ENCODE measurements at places on chromosomes 4 and X.
A peak's percentile ranks its signal among the peaks of the same experiment; 100 is the strongest.

DNA sequence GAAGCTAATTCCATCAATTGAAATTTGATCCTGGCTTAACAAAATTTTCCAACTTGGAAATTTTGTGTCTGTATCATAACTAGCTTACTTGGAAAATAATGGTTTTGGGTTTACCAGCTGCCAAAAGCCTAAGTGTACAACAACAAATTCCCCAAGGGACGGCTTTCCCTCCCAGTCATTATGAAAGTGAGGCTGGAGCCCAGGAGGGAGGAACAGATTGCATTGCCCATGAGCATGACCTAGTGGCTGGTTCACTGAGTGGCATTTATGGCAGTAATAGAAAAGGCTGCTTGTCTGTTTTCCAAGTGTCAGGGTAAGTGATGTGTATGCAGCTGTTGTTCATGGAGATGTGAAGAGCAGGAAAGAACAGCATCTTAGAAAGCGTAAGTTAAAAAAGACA is 70.8 kb upstream of the HHIP start:
- no peak for DNase-seq

- DNase-seq = no peak
Measured at GRCh38 chr4:108590776-108591175, 29.6 kb upstream of the RPL34 start.

GRCh38 chr4:31908261-31908660 is 1188.1 kb downstream of the PCDH7 start:
- no peak for DNase-seq

DNA sequence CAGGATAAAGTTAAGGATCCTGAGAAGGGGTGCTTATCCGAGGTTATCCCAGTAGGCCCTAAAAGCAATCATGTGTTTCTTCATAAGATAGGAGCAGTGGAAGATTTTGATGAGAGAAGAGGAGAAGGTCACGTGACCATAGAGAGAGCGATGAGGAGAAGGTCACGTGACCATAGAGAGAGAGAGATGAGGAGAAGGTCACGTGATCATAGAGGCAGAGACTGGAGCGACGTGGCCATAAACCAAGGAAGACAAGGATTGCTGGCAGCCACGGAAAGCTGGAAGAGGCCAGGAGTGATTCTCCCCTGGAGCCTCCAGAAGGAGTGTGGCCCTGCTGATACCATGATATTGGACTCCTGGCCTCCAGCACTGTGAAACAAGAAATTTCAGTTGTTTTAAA is 38.4 kb upstream of the ZNF518B start:
- no peak for DNase-seq

DNA sequence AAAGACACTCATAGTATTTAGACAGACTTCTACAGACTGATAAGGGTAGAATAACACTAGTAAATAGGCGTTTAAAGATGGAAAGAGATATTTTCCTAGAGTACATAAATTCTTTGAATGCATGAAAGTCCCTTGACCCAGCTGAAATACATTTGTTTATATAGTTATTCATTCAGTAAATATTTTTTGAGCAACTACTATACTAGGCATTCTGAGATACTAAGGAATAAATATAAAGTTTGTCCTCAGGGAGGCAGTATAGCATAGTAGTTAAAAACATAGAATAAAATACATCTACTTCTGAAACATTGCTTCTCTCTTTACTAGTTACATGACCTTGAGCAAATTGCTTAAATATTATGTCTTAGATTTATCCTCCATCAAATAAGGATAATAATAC is 27.4 kb downstream of the HMGN5 start:
- no peak for DNase-seq

GRCh38 chr4:53019485-53020382 is 157.6 kb downstream of the RASL11B start:
- no peak for DNase-seq

GRCh38 chr4:153137159-153137558 is 67.1 kb upstream of the TRIM2 start:
- no peak for DNase-seq

GRCh38 chr4:2795893-2796848 is 3.3 kb downstream of the SH3BP2 start:
- DNase-seq = peak; percentile 1

DNA sequence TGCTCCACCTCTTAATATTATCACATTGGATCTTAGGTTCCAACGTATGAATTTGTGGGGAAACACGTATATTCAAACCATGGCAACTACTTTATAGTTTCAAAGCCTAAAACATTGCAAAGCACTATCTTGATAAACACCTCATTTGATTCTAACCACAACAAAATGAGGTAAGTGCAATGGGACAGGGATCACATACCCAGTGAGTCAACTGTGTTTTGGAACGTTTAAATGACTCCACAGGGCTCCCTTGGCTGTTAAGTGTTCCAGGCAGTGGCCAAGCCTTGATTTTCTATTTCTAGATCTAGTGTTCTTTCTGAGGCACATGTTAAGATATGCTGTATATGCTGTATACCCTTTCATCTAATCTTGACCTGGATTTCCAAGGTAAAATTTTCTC is 54.5 kb upstream of the C1QTNF7 start:
- no peak for DNase-seq

- DNase-seq = no peak
Measured at GRCh38 chr4:166293556-166293955, 420.5 kb downstream of the TLL1 start.

GRCh38 chrX:110276778-110277177 is 41.1 kb downstream of the AMMECR1 start:
- DNase-seq = no peak

- DNase-seq = peak; percentile 68
Measured at GRCh38 chrX:72100824-72101351, 30.8 kb downstream of the RTL5 start.

DNA sequence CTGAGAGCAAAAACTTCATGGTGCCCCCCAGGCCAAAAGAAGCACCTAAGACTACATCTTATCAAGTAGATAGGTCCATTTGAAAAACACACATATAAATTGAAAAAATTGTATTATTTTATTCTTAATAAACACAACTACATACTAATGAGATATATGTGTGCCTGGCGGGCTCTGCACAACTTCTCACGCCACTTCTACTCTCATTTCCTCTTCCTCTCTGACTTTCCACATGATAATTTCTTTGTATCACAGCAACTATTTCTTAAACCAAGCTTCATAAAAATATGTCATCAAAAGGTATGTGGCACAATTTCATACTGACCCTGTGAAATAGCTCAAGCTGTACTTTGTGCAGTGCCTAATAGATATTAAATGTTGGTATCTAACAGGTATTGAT is 10.7 kb upstream of the NPY2R start:
- DNase-seq = no peak

- DNase-seq = no peak
Measured at GRCh38 chr4:147863808-147864472, 132.1 kb downstream of the ARHGAP10 start.

- DNase-seq = no peak
Measured at GRCh38 chr4:102734591-102735385, 26.0 kb downstream of the MANBA start.

DNA sequence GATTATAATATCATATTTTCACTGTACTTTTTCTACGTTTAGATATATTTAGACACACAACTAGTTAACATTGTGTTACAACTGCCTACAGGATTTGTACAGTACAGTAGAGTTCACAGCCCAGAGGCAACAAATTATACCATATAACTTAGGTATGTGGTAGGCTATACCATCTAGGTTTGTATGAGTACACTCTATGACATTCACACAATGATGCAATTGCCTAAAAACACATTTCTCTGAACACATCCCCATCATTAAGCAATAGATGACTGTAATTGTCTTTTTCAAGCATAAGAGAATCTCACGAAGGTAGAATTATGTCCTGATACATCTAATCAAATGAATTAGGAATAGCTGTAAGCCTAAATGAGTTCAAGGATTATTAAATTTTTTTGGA is 12.3 kb upstream of the TIGD2 start:
- no peak for DNase-seq

DNA sequence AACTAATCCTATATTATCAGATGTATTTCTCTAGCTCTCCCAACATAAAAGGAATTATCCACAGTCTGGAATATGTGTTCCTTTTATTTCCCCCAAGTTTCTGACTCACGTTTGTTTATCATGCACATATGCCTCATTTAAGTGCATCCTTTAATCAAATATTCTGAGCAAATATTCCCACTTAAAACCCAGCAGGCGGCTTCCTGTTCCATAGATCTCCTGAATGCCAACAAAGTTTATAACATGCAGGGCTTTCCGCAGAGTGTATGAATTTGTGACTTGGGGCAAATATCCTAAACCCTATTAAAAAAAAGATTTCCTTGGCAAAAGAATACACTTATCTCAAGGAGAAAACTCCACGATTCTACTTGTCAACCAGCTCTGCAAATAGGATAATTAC is 16.9 kb downstream of the GLRA2 start:
- DNase-seq = no peak

GRCh38 chr4:89482251-89482650 is 174.7 kb upstream of the GPRIN3 start:
- DNase-seq = no peak

DNA sequence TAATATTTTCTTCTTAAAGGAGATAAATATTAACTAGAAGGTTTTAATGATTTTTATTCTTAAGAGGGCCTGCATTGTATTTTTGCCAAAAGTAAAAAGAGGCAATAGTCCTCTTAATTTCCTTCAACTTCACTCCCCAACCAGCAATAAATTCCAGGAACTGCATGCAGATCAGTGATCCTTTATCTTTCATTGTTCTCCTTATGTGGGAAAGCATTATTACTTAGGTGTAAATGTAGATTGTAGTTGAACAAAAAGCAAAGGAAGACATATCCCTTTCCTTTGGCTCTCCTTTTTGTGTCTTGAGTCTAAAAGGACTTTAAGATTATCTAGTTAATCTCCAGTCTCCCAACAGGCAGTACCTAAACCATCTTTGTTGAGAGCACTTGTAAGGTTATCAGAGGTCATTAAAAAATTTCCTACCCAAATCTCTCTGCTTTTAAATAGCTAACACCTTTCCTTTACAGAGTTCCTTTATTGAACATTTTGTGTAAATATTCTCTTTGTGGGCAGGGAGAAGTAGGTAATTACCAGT is 55.3 kb downstream of the RAPGEF2 start:
- no peak for DNase-seq

- DNase-seq = no peak
Measured at GRCh38 chrX:21427086-21427485, 52.9 kb downstream of the CNKSR2 start.

GRCh38 chrX:39337451-39337850 is 536.2 kb downstream of the MID1IP1 start:
- DNase-seq = no peak

DNA sequence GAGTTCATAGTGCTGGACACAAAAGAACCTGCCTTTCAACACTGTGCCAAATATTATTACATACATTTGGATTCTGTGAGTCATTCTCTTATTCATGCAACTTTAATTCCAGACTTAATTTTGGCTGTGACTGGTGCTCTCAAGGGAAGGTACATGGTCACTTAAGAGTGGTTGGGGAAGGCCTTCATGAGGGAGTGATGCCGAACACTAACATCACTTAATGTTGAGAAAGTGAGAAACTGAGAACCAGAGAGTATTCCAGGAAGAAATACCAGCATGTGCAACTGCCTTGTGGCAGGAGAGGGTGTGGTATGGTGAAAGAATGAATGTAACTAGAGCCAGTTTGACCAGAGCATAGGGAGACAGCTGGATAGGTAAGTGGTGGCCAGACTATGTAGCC is 41.5 kb upstream of the FHDC1 start:
- no peak for DNase-seq

- no peak for DNase-seq
Measured at GRCh38 chrX:123859409-123859845, 426 bp upstream of the XIAP start.

DNA sequence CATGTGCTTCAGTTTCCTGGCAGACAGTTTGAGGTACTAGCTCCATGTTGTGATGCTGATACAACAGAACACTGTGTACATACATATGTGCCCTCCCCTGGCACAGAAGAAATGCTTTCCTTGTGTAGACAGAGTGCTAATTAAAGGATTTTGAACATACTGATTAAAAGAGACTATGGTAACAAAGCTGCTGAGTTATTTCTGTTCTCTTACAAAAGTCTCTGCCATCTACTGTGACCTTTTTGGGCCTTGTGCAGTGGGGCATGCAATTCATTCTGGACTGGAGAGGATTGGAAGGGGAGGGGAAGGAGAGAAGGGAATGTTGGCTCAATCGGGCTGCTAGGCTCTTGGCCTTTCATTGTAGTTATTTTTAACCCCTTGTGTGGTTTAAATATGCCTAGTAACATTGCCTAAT is 6.0 kb downstream of the PDLIM5 start:
- no peak for DNase-seq

DNA sequence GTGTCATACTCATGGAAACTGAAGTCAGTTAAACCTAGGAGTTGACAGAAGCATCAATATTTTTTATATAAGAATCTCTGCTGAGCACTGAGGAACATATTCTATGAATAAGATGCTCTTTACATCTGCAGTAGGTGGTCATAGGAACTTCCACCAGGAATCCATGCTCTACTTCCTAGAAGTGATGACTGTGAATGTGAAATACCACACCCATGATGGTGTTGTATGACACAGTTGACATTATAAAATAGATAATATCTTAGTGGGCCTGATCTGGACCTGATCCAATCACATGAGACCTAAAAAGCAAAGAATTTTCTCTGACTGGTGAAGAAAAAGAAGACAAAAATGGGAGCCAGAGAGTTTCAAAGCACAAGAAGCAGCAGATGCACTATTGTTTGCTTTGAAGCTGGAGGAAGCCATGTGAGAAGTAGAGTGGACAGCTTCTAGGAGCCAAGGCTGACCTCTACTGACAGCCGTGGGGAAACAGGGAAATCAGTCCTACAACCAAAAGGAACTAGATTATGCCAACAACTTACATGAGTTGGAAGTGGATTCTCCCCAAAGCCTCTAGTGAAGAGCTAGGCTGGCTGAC is 68.6 kb upstream of the HS3ST1 start:
- DNase-seq = no peak

DNA sequence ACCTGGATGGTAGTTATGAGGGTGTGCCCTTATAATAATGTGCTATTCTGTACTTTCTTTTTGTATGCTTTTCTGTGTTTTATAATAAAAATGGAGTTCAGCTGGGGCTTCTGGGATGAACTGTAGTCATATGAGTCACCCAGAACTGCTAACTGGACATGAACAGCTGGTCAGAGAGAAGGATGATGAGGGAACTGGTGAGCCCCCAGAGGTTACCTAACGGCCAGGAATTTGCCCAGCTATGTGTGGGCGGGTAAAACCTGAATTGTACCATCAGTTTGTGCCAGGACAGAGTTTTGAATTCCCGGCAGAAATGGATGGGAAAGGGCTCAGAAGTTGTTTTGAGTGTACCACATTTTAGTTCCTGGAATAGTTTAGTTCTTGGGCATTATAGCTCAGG is 138.0 kb upstream of the USP9X start:
- no peak for DNase-seq

- DNase-seq = no peak
Measured at GRCh38 chr4:15964159-15964558, 1.2 kb upstream of the FGFBP2 start.

- DNase-seq = no peak
Measured at GRCh38 chr4:184805462-184806228, 20.1 kb downstream of the ACSL1 start.
